ENCODE measurements at places on chromosomes 2 and 18. TPM values are rescaled to one million over a fixed set of nuclear protein-coding genes. Genes with fewer than 3 reads are reported as not detected.

DNA sequence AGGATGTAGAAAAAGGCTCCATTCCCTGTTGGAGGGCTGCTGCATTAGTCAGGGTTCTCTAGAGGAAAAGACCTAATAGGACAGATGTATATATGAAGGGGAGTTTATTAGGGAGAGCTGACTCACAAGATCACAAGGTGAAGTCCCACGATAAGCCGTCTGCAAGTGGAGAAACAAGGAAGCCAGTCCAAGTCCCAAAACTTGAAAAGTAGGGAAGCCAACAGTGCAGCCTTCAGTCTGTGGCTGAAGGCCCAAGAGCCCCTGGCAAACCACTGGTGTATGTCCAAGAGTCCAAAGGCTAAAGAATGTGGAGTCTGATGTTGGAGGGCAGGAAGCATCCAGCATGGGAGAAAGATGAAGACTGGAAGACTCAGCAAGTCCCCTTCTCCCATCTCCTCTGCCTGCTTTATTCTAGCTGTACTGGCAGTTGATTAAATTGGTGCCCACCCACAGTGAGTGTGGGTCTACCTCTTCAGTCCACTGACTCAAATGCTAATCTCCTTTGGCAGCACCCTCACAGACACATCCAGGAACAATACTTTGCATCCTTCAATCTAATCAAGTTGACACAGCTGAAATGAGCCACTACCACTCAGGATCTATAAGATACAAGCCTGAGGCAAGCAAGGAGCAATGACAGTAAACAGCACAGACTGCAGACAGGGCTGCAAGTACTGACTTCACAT lies 30.0 kb upstream of the ATG16L1 start:
- DNase-seq: no peak

- DNase-seq: no peak
These were observed 142.4 kb upstream of the MEX3C start for GRCh38 chr18:51339856-51340255.

- DNase-seq: no peak
These were observed 584.9 kb downstream of the TMEM182 start for GRCh38 chr2:103346780-103347179.

C2orf66 gene
- not detected for total RNA-seq

DNA sequence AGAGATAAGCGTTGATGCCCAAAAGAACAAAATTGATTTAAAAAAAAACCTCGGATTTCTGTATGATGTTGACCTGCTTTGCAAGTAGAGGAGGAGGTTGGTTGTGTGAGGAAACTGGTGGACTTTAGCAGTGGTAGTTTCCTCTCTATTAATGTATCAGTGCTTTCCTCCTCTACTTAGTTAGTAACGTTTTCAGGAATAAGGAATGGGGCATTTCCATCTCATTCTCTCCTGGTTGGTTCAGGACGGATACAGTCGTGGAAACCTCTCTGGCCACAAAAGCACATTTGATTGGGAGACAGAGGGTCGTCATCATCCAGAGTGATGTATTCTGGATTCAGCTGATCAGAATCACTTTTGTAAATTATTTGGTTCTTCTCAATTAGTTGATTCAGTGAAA lies 1.5 kb downstream of the FHOD3 start:
- no peak for DNase-seq

DNA sequence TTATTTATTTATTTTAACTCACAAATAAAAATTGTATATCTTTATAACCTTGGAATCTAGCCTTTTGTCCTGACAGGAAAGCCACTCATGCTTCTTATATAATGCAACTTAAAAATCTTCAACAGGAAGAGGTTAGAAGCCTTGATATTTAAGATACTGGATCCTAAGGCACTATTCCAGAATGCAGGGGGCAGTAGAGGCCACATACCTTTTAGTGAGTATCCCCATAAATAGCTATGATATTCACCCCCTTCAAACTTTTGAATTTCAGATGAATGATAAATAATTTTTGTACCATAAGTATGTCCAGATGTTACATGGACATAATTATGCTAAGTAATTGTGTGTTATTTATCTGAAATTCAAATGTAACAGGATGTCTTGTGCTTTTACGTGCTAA lies 592.7 kb upstream of the VRK2 start:
- no peak for DNase-seq

DNA sequence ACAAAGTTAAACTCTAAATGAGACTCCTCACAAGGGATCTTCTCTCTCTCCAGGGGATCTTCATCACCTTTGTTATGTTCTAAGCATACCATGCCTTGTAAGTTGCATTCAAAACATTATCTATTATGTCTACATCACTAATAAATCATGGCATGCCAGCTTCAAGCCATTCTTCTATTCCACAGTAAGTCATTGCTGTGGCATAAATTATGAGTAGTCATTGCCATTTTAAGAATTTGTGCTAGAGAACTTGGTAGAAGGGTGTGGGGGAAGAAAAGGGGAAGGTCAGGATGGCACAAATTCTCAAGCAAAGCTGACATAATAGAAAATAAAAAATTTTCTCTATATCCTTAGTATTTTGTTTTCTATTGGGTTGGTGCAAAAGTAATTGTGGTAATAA lies 33.5 kb downstream of the BARD1 start:
- no peak for DNase-seq

GRCh38 chr18:42977982-42978637 lies 137.4 kb downstream of the RIT2 start:
- DNase-seq: no peak

KLHL14 gene
- not detected for total RNA-seq

DNA sequence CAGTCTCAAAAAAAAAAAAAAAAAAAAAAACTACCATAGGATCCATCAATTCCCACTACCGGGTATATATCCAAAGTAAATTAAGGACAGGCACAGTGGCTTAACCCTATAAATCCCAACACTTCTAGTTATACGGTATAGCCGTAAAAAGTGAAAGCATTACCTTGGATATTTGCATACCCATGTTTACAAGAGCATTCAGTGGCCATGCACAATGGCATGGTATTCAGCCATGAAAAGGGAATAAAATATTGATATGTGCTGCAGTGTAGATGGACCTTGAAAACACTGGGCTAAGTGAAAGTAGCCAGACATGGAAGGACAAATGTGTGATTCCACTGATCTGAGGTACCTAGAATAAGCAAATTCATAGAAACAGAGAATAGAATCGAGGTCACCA lies 111.8 kb upstream of the CAB39 start:
- no peak for DNase-seq

- no peak for DNase-seq
These were observed 448.9 kb upstream of the MEIS1 start for GRCh38 chr2:65985986-65986385.

DNA sequence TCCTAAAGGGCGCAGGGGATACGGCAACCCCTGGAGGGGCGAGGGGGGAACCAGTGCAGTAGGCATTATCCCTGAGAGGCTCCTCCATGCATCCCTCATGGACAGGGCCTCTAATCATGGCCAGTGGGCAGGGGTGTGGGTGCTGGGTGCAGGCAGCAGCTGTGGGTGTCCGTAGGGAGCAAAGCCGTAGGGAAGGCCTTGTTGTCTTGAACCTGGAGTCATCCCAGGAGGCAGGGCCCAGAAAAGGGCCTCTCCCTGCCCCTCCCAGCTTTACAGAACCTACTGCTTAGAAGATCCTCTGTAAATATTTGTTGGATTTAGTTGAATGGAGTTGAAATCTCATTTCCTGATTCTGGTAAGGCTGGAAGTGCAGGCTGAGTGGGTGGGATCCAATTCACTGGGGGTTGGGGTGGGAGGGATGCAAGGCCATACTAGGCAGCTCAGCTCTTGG lies 207.0 kb upstream of the HAAO start:
- DNase-seq: no peak

IL36G gene
- not detected for total RNA-seq

DNA sequence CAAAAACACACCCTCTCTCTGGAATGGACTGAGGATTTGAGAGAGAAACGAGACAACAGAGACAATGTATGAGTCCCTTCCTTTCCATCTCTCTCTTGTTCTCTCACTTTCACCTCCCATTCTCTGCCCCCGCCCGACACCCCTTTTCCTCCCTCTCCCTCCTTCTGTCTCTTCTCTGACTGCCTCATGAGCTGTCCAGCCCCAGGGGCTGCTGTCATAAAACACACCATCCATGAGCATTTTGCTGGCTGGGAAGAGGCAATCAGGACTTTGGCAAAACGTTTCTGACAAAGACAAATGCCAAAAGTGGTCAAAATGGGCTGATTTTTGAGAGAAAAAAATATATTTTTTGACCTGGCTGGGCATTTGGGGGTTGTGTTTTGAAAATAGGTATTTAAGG lies 377.2 kb downstream of the EN1 start:
- no peak for DNase-seq

GRCh38 chr2:161825429-161825828 lies 201.2 kb downstream of the SLC4A10 start:
- no peak for DNase-seq
